ENCODE measurements at places on chromosomes 1 and 21. TPM values are rescaled to one million over a fixed set of nuclear protein-coding genes. Genes with fewer than 3 reads are reported as not detected.

GRCh38 chr21:31771685-31772084 is 39.8 kb upstream of the SCAF4 start:
- DNase-seq: no peak

The SSR2 gene
- polyA plus RNA-seq: 435 TPM

GRCh38 chr1:15681349-15682292 is 2.5 kb upstream of the PLEKHM2 start:
- no peak for DNase-seq

The DNALI1 gene
- 71.2 TPM for polyA plus RNA-seq

The AJAP1 gene
- 1.7 TPM for polyA plus RNA-seq

The AQP10 gene
- 0.07 TPM for polyA plus RNA-seq

DNA sequence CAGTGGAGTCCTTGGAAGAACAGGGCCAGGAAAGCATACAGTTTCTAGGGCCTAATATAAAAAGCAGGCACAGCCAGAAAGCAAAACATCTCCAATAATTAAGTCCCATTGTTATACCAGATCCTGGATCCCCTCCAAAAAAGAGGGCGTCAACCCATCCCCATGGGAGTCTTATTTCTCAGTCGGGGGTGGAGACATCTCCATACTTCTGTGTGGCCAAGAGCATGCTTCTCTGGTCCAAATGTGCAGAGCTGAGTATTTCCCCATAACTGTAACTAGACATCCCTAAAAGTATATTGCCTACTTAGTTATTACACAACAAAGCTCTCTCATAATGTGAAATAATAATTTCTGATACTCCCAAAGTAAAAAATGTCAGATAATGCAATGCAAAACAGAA is 104.2 kb upstream of the SOX13 start:
- no peak for DNase-seq

- peak; percentile 50 for DNase-seq
Measured at GRCh38 chr1:95002540-95003432, 70.0 kb downstream of the ALG14 start.

DNA sequence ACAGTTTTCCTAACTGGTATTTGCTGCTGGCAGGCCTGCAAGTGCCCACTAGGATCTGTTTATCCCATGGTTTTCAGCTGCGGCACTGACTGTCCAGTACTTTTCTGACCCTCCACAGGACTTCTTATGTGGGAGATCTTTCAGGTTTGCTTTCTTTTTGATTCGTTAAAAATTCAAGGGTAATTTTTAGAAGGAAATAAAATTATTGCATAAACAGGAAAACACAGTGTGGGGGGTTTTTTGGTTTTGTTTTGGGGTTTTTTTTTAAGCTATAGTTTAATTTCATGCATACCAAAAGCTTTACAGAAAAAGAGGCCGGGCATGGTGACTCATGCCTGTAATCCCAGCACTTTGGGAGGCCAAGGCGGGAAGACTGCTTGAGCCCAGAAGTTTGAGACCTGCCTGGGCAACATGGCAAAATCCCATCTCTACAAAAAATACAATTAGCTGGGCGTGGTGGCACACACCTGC is 3.6 kb downstream of the NIBAN1 start:
- no peak for DNase-seq
